ENCODE measurements at places on chromosomes 11 and 22. TPM values are rescaled to one million over a fixed set of nuclear protein-coding genes. Genes with fewer than 3 reads are reported as not detected.

UVRAG gene
- total RNA-seq, result 17.4 TPM

ZNF214 gene
- total RNA-seq, result 1.4 TPM

SLC22A12 gene
- not detected for total RNA-seq

MYOD1 gene
- 0.05 TPM for total RNA-seq

CHKB gene
- total RNA-seq, result 14.3 TPM

LRP5 gene
- 19.7 TPM for total RNA-seq

DNA sequence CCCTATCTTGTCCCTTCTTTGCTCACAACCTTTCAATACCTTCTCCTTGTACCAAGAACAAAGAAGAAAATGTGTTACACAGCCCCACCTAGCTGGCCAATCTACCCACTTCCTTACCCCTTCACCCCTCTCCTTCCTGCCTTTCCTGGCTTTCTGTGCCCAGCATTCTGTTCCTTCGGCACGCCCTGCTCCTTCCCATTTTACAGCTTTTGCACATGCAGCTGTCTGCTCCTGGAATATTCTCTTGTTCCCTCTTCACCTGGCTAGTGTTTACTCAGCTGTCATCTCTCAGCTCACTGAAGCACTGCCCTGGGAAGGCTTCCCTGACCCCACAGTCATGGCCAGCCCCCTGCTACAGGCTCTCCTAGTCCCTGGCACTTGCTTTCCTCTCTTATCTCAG is 30.7 kb downstream of the SERPINH1 start:
- no peak for DNase-seq

DNA sequence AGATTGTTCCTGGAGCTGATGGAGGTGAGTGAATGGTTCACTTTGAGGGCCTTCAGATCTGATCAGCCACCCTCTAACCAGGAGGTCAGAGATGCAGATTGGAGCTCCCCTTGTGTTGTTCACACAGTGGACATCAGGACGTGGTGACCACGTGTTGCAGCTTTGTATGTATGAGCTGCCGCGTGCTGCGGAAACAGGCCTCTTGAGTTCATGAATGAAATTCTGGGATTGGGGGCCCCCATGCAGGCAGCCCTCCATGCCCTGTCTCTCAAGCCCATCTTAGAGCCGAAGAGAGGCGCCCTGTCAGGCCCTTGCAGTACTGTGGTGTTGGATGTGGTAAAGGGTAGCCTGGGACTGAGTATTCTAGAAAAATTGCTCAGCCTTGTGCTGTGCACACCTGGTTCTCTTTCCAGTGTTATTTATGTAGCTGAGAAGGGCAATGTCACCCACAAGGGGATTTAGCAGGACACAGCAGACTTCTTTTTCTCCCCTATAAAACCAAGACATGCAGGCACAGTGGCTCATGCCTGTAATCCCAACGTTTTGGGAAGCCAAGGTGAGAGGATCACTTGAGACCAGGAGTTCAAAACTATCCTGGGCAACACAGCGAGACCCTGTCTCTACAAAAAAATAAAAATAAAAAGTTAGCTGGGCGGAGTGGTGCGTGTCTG is 64.9 kb downstream of the MED15 start:
- no peak for DNase-seq

DNA sequence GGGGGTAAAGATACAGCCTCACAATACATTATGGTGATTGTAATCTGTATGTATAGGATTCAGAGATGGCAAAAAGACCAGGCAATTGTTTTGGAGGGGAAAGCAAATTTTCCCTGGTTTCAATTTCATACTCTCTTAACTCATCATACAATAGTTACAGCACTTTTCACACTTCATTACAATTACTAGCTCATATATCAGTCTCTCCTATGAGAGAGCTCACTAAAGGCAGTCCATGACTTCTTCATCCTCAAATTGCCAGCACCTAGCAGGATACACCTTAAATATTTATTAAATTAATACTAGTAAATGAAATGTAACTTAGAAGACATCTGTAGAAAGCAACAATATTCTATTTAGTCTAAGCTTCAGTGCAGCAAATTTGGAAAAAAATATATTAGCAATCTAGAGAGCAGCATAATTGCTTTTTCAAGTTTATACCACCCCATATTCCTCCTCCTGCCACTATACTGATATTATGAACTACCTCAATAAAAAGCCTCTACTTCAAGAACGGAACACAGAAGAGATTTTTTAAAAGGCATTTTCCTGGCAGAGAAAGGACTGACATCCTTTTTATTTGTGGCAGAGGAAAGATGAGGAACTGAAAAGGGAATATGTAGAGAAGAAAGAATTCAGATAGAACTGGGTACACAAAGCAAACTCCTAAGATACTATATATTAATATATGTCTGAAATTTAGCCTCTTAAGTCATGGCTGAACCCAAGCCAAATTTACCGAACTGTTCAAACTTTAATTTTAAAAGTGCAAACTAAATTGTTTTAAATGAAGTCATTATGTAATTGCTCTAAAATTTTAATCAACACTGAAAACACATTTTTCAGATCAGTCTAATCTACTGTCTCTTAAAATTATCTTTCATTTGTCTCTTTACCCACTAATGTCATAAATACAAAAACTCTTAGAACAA is 27.7 kb downstream of the PICALM start:
- no peak for DNase-seq

DNA sequence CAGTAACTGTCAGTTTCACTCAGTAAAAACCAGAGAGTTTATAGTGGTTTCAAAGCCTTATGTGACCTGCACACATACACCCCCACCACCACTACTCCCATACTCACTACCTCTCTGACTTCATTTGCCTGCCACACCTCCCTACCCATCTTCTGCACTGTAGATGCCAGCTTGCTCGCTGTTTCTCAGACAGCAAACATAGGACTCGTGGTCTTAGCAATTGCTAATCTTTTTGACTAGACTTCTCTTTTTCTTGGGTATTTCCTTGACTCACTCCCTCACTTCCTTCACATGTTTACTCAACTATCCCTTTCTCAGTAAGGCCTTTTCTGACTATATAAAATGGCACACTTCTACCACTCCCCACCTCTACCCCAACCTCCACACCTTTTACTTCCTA is 27.8 kb downstream of the CEP295 start:
- no peak for DNase-seq

DNA sequence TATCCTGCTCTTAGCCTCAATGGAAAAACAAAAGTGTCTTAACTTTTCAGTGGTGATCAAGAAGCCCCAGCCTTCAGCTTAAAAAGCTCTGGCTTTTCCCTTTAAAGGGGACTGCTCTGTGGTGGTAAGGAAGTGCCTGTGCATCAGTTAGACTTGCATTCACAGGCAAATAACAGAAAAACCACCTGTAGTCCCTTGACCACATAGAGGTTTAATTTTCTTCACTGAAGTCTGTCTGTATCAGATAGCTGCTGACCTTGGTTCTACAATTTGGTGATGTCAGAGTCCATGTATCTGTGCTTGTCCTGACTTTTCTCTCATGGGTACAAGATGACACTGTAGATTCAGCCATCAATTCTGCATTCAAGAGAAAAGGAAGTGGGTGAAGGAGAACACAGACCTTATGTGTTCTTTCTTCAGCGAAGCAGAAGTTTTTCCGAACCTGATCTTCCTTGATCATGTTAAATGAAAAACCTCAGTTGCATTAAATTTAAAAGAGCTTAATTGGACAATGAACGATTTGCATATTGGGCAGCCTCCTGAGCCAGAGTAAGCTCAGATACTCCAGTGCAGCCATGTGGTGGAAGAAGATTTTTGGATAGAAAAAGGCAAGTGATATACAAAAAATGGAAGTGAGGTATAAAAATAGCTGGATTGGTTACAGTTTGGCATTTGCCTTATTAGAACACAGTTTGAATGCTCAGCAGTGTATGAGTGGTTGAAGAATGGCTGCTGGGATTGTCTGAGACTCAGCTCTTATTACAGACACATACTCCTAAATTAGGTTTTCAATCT is 43.2 kb upstream of the RDX start:
- DNase-seq, result no peak

GRCh38 chr11:1783725-1784529 is 20.2 kb upstream of the CTSD start:
- DNase-seq, result peak; percentile 42

- DNase-seq, result no peak
Measured at GRCh38 chr11:63783925-63784592, 15.5 kb upstream of the ZFTA start.

DNA sequence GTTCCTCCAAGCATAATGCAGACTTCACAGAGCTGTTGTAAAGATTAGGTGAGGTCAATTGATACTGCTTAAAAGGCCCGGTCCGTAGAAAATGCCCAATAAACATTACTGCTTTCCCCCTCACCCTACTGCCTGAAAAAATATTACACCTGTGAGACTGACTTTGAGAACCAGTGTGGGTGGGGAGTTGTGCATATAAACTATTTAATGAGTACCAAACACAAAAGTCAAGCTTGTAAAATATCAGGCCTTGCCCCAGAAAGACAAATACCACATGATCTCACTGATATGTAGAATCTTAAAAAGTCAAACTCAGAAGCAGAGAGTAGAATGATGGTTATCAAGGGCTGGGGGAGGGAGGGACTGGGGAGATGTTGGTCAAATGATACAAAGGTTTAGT is 46.7 kb downstream of the C22orf42 start:
- DNase-seq, result no peak

DNA sequence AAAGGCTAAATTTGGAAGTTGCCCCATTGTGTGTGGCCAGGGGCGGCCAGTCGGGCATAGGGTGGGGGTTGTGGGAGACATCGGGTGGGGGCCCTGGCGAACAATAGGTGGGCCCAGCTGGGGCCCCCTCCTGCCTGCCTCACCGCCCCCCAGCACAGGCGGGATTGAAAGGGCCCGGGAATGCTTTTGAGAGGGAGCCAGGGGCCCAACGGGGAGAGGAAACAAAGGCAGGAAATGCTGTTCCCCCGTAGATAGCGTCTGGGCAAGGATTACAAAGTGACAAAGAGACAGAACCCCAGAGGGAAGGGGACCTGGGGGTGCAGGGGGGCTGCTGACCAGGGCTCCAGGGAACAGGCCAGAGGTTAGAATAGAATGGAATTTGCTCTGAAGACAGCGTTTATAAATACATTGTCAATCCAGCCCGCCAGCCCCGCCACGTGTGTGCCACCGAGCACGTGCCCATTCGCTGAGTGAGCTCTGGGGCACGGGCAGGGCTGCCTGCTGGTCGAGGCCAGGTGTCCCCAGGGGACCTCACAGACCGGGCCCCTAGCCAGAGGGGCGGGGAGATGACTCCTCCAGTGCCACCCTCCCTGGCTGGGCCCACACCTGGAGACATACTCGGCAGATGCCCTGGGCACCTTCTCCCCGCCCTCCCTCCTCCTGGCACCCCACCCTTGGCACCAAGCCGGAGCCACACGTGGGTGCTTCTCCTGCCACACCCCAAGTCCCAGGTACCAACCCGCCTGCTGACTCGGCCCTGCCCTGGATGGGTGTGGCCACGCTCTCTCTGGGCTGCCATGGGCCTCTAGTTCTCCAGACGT is 9.7 kb downstream of the PDGFB start:
- no peak for DNase-seq

DNA sequence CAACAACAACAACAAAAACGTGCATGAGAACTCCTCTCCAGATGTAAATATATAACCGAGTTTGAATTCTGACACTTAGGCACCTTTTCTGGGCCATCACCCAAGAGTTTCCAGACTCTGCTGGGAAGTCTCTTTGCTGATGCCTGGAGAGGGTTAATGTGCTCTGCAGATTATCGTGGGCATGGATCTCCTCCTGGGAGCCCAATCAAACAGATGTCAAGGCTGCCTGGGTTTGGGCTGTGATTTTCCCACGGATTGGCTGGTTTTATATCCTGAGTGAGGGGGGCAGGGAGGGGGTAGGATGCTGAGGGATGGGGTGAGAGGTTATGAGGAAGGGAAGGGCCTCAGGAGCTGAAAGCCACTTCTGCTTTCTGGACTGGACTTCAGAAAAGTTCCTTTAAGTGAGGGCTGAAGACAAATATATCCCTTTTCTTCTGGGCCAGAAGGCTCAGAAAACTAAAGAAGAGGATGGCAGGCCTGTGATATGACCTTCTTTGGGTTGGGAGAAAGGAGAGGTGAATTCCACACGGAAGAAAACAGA is 4.2 kb downstream of the ELF5 start:
- DNase-seq, result no peak

DNA sequence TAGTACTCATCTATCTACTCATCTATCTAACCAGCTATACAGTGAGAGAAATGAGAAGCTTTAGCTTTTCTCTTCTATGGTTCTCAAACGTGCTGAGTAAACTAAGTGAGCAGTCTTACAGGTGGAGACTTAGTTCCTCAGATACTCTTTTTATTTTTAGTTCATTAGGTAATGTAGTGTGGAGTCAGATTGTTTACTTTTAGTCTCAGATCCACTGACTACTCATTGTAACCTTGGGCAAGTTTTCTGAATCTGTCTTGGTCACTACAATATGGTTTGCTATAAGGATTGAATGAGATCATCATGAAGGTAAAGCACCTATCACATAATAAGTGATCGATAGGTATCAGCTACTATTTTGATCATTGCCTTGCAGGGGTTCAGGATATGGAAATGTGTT is 160.1 kb downstream of the RAB38 start:
- no peak for DNase-seq

GRCh38 chr11:105613183-105613582 is 3.3 kb downstream of the GRIA4 start:
- DNase-seq, result no peak

DNA sequence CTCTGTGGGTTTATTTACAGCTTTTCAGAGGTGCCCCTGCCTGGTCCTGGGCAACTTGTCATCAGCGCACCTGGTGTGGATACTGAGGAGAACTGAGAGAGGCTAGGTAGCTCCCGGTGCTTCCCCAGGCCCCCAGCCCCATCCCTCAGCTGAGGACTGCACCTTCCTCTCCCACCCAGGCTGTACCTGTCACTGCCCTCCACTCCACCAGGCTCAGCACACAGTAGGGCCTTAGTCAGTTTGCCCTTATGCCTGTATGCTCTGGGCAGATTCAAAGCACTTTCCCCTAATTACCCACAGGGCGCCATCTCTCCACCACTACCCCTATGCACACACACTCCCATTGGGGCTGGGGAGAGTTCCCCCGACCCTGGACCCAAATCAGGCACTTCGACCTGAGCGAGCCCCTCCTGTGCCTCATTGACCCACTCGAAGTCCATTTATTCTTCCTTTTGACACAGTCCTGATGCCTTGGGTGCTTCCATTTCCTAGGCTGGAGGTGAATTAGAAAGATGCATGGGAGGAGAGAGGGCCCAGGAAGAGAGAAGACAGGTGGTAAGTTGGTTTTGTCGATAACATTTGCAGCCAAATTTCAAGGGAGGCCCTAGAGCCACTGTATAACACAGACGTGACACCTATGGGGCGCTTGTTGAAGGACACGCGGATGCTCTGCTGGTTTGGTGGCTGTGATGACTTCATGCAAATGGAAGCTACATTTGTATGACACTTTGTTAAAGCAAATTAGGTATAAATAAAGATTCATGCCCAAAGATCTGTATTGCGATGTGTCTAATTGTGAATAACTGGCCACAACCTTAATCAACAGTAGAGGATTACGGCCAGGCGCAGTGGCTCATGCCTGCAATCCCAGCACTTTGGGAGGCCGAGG is 13.8 kb upstream of the PICK1 start:
- DNase-seq, result no peak

Measured in M059J (cell line).